Vagina (tissue), 2 donors: ENCODE measurements at places on chromosomes 5 and 9. TPM values are rescaled to one million over a fixed set of nuclear protein-coding genes. Genes with fewer than 3 reads are reported as not detected.

- DNase-seq = no peak
Measured at GRCh38 chr9:72658703-72659102, 137.3 kb downstream of the TMC1 start.

GRCh38 chr9:19998823-19999455, 210.1 kb upstream of the SLC24A2 start:
- no peak for DNase-seq

DNA sequence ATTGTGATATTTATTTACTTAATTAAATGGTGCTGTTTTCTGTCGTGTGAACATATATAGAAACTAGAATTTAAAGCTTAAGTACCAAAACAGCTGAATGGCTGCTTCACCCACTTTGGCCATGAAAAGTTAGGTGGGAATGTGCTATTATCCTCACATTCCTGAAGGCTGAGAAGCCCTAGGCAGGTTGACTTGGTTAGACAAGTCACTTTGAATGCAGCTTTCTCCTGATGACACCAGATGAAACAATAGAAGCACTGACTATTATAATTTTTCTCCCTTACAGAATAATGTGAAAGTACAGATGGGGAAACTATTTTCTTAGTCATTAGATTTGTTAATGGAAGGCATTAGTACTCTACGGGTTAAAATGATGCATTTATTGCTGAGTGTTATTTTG, 65.1 kb upstream of the C5orf46 start:
- no peak for DNase-seq

- DNase-seq = no peak
Measured at GRCh38 chr5:138597661-138598400, 22.6 kb upstream of the HSPA9 start.

- DNase-seq = no peak
Measured at GRCh38 chr5:102766295-102767090, 11.4 kb downstream of the PAM start.

DNA sequence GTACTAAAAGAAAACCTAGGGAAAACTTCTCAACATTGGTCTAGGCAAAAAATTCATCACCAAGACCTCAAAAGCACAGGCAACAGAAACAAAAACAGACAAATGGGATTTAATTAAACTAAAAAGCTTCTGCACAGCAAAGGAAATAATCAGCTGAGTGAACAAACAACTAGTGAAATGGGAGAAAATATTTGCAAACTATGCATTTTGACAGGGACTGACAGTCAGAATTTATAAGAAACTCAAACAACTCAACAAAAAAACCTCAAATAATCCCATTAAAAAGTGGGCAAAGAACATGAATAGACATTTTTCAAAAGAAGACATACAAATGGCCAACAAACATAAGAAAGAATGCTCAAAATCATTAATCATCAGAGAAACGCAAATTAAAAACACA, 189.4 kb downstream of the AUH start:
- no peak for DNase-seq

DNA sequence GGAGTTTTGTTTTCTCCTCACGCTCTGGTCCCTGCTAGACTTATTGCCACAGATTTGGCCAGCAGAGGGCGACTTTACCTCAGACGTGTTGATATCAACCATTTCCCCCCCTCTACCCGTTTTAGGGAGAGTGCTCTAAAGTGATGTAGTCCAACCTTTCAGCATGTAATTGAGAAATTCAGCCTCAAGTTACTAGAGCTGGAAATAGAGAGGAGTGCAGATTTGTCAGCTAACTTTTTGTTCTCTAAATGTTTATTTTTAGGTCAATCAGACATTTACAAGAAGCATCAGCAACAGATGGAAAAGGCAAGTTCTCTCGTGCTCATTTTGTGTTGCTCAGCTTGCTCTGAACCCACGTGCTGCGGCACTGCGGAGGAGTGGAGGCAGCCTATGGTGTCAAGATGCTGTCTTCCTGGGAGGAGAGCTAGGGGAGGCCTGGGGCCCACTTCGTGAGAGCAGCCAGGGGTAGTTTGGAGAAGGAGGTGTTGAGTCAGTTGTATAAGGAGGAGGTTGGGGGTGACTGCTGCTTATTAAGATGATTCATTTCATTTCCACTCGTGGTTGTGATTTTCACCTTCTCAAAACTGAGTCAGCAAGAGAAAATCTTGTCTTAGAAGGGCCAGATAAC, 53.6 kb downstream of the GPR107 start:
- DNase-seq = peak; percentile 95

GRCh38 chr9:4774209-4774608, 18.5 kb upstream of the RCL1 start:
- DNase-seq = peak; percentile 91

DNA sequence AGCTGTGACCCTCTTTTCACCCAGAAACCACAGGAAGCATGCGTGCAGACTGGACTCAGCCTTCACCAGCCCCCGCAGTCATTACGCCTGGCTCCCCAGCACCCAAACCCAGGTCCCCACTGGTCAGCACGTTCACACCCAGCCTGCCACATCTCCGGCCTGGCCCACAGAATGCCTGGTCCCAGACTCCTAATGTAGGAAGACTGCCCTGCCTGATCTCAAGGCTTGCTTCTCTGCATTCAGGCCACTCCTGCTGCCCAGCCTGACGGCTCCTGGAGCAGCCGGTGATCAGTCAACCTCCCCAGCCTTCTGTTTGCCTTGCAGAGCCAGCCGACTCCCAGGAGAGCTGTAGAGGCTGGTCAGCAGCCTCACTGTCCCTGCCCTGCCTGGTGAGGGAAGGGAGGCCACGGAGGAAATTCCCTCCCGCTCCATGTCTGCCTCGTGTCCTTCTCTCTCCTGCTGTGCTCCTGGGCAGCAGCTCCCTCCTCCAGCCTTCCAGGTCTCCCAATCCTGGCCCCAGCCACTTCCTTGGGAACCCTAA, 25.4 kb downstream of the ADAMTS2 start:
- DNase-seq = no peak

- DNase-seq = no peak
Measured at GRCh38 chr9:91677331-91677730, 253.7 kb upstream of the NFIL3 start.

Gene CCNH
- 112 TPM for total RNA-seq

Gene FYB1
- total RNA-seq = 10.8 TPM

Gene SEMA6A
- total RNA-seq = 28.7 TPM

Gene NIPBL
- 67.8 TPM for total RNA-seq

Gene ROR2
- total RNA-seq = 22.3 TPM
